ENCODE measurements at places on chromosomes 3 and 15.

GRCh38 chr3:188759336-188760005 lies 412.3 kb upstream of the TPRG1 start:
- no peak for DNase-seq

GRCh38 chr3:17290894-17291293 lies 406.1 kb downstream of the PLCL2 start:
- no peak for DNase-seq

DNA sequence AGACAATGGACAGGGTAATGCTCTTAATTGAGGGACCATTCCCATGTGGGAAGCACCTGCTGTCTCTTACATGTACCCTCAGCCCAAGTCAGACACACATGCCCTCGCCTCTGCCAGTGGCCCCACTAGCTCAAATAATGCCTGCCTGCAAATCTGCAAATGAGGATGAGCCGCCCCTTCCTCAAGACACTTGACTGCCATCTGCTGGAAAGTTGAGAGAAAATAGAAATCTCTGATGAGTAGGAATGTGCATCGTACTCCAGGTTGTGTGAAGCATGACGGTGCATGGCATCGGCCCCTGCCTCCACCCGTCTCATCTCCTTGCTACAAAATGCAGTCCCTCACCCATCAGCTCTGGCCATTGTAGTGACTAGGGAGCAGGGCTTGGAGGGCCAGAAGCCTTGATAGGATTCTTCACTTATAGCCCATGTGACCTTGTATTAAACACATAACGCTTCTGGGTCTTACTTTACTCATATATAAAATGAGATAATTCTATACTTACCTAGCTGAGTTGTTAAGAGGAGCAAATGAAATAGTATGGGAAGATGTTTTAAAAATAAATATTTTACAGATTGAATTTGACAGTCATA lies 6.3 kb upstream of the SCN5A start:
- DNase-seq: no peak

GRCh38 chr15:68637767-68638404 lies 59.1 kb downstream of the CORO2B start:
- DNase-seq: no peak
